Hippocampal formation (tissue), 2 donors: ENCODE measurements at places on chromosomes 6 and 20.

DNA sequence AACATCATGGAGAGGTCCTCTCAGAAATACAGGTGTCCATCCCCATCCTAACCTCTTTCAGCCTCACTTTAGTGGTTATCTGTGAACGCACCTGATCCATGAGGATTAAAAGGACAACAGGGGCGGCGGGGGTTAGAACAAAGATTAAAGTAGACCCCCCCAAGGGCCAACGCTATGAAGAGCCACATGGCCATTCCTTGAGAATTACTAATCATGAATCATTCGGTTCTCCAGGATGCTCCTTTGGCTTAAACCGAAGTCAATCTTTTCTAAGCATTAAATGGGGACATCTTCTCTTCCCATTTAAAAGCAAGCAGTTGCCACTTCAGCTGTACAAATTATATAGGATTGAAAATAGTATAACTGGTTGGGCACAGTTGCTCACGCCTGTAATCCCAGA, 212.4 kb downstream of the GMPR start:
- DNase-seq, result no peak

DNA sequence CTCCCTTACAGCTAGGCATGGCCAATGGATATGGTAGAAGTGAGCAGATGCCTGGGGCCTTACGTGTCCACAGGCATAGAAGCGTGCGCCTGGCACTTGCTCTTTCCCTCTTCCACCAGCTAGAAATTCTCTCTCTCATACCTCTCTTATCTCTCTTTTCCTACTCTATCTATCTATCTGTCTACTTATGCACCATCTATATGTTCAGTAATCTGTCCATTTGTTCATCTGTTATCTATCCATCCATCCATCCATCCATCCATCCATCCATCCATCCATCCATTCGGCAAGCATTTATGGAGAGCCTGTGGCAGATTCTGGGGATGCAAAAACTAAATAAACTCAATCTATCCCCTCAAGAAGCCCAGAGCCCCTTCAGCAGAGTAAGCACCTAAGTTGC, 70.2 kb downstream of the KCNB1 start:
- DNase-seq, result no peak

- no peak for DNase-seq
Observed at GRCh38 chr6:37277001-37277409, 19.1 kb upstream of the TMEM217 start.

DNA sequence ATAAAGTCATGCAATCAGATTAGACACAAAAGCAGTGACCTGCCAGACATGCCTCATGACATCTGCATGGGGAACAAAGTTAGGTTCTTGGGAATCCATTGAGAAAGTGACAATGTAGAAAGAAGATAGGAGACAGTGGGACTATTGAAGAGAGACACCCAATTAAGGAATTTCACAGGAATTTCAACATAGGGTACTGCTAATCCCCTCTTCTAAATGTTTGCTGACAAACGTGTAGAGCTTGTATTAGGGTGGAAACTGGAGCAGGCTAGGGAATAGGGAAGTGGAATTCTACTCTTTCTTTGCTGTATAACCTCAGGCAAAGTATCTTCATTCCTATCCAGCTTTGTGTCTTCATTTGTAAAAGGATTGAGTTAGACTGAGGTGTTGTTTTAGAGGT, 409.4 kb upstream of the SASH1 start:
- DNase-seq, result no peak

DNA sequence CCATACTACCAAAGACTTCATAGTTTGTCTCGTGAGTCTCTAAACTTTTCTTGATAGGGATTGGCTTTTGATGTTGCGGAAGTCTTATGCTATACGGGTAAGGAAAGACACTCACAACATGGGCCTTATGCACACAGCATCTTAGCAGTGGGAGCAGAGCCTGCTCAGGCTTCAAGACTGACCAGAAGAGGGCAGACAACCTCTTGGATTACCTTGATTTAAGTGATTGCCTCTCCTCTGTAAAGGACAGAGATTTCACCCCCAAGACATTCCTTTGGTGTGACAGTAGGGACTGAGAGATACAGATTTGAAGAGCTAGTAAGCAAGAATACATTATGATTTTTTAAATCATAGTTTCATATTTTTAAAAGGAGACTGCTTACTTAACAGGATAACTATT, 71.0 kb upstream of the SAMD3 start:
- DNase-seq, result no peak

DNA sequence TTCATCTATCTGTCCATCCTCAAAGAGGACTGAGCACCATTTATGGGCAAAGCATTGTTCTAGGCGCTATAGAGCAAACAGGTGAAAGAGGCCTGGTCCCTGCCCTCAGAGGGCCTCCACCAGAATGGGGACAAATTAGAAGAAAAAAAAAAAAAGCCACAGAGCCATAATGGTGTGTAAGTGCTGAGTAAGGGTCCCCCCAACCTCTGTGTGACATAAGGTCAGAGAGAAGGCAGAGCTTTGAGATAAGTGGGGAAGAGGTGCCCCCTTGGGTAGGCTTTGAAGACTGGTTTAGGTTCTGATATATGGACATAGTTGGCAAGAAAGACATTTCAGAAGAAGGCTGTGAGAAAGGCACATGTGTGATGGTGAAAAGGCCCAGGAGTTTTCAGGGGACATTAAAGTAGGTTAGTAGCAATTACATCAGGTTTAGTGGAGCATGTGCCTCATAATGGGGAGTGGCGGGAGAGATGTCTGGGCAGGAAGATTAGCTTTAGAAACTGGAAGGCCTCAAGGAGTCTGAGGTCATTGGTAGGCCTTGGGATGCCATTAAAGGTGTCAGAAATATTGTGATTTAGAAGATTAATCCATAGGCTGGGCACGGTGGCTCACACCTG, 15.3 kb upstream of the ZBTB9 start:
- DNase-seq, result no peak

GRCh38 chr6:43708860-43709653, 21.5 kb upstream of the MRPS18A start:
- no peak for DNase-seq

- no peak for DNase-seq
Observed at GRCh38 chr6:116369540-116369939, 1.2 kb upstream of the DSE start.

DNA sequence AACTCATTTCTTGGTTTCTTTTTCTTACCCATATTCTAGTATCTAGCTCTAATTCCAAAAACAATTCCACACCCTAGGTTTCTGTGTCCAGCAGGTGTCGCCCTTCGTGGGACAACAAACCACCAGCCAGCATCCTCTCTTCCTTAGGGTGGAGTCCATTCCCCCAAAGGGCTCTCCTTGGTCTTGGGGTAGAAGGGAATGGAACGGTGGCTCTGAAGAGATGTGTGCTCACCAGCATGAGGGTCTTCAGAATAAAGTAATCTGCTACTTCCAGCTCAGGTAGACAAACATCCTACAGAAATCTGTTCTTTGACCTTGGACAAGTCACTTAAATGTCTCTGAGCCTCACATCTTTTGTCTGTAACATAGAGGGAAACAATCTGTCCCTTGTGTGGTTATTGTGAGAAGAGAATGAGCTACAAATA, 7.2 kb downstream of the HLA-DMB start:
- DNase-seq, result peak; percentile 47

DNA sequence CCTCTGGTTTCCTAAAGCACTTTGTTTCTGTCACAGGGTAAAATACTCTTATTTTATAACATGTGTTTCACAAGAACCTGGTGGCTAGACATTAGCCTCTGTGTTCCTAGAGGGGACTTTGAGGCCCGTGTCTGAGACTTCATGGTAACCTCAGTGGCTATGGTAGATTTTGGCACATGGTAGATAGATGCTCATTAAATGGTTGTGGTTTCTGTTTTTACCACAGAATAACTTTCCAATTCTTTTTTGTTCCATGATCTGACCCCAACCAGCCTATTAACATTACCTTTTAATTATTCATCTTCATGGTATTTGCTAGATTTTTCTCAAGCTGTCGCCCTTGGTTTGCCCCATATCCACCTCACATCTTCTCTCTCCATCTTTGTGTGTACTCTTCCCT, 34.3 kb downstream of the CCN2 start:
- DNase-seq, result no peak

DNA sequence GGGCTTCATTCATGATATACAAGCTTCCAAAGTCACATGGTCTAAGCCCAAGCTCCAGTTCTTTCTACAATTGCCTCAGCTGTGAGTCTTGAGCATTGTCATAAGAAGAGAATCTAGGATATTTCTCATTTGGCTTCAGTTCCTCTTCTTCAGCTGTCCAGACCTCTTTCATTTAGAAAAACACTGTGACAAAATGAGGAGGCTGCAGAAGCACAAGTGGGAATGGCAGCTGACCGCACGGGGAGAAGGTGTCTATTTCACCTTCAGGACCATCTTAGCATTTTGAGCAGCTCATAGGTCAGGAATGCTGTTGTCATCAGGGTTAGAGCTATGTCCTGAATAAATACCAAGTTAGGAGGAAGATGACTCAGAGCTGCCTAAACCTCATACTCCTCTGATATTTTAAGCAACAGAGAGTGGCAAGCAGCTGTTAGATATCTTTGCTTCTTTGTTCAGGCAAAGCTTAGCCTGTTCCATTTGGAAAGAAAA, 390.1 kb upstream of the CITED2 start:
- peak; percentile 4 for DNase-seq

DNA sequence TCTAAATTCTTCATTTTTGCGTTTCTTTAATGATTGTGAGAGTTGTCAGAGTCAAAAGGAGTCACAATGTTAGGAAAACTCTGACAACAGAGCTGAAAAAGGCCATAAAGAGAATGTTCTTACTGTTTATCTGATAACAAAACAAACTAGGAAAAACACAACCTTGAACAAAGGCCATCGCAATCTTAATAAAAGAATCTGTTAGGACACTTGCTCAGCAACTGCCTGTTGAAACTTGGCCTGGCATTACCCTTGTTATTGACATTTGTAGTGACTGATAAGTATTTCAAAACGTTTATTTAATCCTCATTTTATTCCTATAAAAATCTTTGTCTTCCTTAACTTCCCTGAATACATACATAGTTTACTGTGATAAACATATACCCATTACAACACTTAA, 15.7 kb downstream of the GSTA1 start:
- DNase-seq, result no peak

DNA sequence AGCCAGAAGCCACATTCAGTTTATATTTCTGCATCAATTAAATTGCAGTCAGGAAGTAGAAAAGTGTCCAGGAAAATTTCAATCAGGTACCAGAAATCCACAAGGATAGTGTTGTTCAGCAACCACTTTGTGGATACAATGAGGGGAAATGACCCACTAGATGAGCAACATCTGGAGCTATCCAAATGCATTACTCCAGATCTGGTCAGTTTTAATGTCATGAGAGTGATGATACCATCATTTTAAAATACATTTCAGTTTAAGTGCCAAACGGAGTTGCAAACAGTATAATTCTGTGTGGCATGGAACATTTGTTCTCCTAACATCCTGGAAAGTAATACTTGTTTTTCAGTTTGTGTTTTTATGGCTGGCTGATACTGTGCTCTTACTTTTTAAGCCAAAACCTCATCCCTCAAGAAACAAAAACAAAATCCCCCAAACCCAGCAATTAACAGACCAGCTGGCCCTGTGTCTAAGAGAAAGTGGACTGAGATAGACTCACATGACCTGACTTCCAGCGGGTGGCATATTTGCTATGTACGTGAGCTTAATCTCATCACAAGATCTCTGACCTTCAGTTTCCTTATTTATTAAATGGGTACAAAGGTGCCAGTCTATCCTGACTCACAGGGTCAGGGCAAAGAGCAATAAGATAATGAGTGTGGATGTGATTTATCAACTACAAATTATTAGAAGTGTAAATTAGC, 58.8 kb upstream of the CNKSR3 start:
- no peak for DNase-seq

DNA sequence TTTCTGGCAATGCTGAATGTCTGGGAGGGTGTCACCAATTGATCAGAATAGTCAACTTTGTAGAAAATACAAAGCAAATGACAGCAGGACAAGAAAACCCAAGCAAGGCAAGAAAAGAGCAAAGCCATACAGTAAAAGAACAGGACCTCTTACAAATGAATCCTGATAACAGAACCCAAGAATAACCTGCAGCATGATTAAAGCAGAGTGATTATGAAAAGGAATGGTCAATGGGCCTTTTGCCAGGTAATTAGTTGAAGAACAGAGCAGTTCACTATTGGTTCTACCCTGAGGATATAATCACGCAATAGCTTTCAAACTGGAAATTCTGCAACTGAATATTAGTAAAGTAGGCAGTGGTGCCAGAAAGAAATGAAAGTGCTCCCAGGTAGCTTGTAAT, 319.8 kb downstream of the FRK start:
- DNase-seq, result no peak

- no peak for DNase-seq
Observed at GRCh38 chr20:24027229-24027628, 38.6 kb upstream of the GGTLC1 start.

DNA sequence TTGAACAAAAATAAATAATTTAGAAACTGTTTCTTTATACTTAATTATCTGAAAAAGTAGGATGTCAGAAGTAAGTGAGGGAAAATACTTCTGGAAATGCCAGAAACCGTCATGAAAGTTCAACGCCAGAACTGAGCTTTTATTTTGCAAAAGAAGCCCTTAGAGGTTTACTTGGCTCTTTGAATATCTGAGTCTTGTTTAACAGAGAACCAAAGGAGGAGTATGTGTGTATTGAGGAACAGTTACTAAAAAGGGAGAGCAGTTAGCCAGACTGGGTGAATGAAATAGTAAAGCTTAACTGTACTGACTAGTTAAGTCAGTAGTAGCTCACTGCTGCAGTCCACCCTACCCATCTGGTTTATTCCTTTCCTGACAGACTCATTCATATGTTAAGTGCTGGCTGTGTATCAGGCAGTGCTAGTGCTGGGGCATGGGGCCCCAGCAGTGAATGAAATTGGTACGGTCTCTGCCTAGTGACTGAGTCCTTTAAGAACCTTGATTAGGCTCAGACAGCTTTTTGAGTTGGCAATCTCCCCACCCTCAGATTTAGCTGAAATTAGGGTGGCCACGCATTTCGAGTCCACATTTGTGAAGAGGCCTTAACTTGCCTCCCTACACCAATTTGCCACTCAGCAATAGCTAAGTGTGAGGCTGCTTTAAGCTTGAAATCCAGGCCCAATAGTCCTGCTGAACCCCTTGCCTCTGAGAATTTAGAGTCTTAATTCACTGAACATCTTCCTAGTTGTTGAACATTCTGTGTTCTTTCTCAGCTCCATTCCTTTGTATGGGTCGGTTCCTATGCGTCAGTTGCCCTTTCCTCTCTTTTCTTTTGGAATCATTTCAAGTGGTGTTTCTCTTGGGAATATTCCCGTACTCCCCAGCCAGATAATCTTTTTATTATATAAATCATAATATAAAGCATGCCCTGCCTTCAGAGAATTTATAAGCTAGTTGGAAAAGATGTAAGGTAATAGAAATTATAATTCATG, 20.2 kb downstream of the MAP3K4 start:
- DNase-seq, result no peak
